EL (cell line): ENCODE measurements at places on chromosomes 11 and 22.
A peak's percentile ranks its signal among the peaks of the same experiment; 100 is the strongest.

- no peak for DNase-seq
Measured at GRCh38 chr22:37776639-37777005, 31.1 kb upstream of the GCAT start.

DNA sequence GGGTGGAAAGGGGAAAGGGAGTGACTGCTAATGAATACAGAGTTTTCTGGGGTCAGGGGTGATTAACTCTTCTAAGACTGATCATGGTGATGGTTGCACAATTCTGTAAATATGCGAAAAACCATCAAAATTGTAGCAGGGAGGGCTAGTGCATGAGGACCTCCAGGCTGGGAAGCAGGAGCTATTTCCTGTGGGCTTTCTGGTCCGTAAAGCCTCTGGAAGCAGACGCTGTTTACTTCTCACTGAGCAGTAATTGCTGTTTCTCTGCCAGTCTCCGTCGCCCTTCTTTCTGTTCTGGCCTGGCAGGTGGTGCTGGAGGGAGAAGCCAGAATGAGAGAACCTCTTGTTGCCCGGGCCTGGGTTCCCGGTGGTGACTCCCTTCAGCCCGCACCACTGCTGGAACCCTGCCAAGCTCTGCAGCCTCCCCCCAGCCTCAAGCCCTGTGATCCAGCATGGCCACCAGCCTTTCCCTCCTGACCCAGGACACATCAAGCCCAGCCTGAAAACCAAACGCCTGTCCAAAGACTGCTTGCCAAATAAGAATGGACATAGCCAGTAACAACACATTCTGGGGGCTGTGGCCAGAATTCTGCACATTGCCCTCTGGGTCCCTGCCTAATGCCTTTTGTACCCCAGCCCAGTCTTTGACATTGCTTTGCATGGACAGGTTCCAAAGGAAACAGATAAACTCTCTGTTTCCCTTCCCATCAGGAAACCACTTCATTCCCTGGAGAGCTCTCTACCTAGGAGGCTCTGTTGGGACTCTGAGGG lies 201.0 kb upstream of the NAV2 start:
- DNase-seq, result no peak

GRCh38 chr11:2387266-2387987 lies 10.3 kb downstream of the CD81 start:
- DNase-seq, result no peak

DNA sequence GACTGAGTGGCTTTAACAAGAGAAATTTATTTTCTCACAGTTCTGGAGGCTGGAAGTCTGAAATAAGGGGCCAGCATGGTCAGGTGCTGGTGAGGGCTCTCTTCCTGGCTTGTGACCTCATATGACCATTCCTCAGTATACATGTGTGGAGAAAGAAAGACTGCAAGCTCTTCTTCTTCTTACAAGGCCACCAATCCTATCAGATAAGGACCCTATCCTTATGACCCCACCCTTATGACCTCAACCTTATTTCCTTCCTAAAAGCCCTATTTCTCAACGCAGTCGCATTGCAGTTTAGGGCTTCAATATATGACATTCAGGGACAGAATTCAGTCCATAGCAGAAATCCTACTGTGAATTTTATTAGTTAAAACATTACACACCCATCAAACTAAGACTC lies 124.4 kb upstream of the RAG2 start:
- no peak for DNase-seq

- peak; percentile 97 for DNase-seq
Measured at GRCh38 chr11:3723014-3723708, 52.0 kb upstream of the CHRNA10 start.

DNA sequence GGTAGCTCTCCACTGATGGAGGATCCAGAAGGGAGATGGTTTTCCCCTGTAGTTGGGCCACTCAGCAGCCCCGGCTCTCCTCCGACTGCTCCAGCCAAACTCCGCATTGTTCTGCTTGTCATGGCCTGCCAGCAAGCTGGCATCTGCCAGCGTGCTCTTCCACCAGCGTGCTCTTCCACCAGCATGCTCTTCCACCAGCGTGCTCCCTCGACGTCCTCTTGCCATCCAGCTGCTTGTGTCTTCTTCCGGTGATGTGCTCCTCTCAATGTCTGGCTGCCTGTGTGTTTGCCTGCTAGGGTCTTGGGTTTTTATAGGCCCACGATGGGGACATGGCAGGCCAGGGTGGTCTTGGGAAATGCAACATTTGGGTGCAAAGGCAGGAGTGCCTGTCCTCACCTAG lies 43.5 kb upstream of the GNAZ start:
- no peak for DNase-seq

- DNase-seq, result peak; percentile 64
Measured at GRCh38 chr11:109247071-109247470, 174.9 kb upstream of the C11orf87 start.

- DNase-seq, result peak; percentile 27
Measured at GRCh38 chr11:9922806-9923205, 258.9 kb downstream of the SWAP70 start.

- DNase-seq, result peak; percentile 49
Measured at GRCh38 chr22:42353883-42354727, 78.1 kb downstream of the NFAM1 start.

- DNase-seq, result no peak
Measured at GRCh38 chr11:17163736-17164135, 44.0 kb downstream of the PIK3C2A start.

DNA sequence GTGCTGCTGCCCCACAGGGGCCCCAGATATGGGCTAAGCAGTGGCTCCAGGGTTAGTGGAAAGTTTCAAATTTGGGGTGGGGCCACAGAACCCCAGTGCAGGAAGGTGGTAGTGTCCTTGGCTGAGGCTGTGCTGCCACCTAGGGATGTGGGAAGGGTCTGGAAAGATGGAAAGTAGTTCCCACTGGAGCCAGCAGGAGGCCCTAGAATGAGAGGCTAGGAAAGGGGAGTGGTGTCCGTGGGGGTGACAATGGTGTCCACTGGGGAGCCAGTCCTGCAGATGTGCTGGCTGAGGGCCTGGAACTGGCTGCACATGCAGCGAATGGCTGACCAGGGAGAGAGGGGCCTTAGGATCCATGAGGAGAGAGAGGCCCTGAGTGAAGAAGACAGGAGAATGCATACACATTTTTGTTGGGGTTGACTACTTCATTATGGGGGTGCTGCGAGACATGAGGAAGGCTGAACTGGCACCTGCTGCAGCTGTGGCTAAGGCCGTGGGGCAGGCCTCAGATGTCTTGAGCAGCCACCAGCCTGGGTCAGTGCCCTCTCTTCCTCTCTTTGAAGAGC lies 21.1 kb downstream of the RFPL3 start:
- DNase-seq, result peak; percentile 47

- peak; percentile 39 for DNase-seq
Measured at GRCh38 chr22:41576877-41577276, 12.8 kb downstream of the PMM1 start.

GRCh38 chr11:83087035-83087434 lies 15.3 kb upstream of the RAB30 start:
- DNase-seq, result no peak

- DNase-seq, result no peak
Measured at GRCh38 chr11:117378976-117379865, 51.6 kb downstream of the CEP164 start.

DNA sequence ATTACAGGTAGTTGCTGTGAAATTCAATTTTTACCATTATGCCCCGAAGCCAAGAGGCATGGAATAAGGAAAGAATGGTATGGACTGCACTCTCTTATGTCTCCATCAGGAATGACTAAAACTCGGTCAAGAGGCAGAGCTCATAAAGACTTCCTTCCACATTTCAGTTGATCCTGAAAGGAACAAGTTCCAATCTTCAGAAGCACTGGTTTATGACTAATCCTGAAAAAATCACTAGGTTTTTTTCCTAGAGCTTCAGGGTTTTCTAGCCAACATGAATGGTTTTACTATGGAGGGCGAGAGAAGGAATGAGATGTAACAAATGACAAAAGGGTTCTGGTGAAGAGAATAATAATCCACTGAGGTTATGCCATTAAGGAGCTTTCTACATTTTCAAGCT lies 832.2 kb downstream of the NTM start:
- peak; percentile 35 for DNase-seq

DNA sequence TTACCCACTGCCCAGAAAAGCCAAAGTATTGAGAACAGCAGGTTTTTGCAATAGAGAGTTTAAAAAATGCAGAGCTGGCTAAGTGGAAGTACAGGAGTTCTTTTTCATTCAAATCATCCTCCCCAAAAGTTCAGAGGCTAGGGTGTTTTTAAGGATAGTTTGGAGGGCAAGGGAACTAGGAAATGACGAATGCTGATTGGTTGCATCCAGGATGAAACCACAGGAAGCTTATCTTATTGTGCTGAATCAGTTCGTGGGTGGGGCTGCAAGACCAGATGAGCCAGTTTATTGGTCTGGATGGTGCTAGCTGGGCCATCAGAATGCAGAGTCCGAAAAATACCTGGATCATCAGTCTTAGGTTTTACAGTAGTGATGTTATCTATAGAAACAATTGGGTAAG lies 1427.1 kb downstream of the LRRC4C start:
- DNase-seq, result no peak

- peak; percentile 32 for DNase-seq
Measured at GRCh38 chr11:73507086-73507485, 90.8 kb downstream of the FAM168A start.
